ENCODE measurements at places on chromosomes 6 and 20.

- peak; percentile 69 for DNase-seq
Observed at GRCh38 chr6:110874880-110875547, 429 bp downstream of the AMD1 start.

GRCh38 chr6:77038807-77039206 lies 424.5 kb downstream of the HTR1B start:
- DNase-seq: no peak

GRCh38 chr20:10771435-10772140 lies 97.8 kb upstream of the JAG1 start:
- no peak for DNase-seq

GRCh38 chr6:150966786-150967185 lies 101.3 kb downstream of the MTHFD1L start:
- no peak for DNase-seq

DNA sequence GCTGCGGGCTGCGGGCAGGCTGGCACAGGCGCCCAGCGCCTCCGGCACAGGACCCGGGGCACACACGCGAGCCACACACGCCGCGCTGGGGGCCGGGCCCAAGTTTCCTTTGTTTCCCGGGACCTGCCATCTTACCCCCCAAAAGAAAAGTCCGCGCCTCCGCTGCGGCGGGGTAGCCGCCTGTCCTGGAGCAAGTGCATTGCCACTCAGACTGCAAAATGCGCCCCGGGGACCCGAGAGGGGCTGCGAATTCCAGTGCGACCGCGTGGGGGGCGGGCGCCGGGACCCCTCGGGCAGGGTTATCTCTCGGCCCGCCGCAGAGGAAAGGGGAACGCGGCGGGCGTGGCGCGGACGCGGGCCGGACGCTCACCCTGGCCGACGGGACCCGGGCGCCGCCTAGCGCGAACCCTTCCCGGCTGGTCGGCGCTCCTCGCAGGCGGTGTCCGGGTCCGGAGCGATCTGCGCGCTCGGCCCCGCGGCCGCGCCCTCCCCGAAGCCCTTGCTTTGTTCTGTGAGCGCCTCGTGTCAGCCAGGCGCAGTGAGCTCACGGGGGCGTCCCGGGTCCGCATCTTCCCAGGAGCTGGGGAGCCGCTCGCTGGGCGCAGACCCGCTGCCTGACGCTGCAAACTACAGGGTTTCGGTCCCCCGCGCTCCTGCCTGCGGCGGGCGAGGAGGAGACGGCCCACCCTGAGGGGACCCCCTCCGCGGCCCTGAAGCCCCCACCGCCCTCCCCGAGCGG lies 639 bp upstream of the CD24 start:
- peak; percentile 87 for DNase-seq

DNA sequence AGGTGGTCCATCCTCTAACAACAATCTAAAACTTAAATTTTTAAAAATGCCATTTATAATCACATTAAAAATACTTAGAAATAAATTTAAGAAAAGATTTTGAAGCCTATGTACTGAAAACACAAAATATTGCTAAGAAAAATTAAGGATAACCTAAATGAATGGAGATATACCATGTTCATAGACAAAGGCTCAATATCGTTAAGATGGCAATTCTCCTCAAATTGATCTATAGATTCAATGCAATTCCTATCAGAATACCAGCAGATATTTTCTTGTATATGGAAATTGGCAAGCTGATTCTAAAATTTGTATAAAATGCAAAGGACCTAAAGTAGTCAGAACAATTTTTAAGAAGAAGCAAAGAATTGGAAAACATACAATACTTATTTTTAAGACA lies 19.7 kb upstream of the UST start:
- no peak for DNase-seq

DNA sequence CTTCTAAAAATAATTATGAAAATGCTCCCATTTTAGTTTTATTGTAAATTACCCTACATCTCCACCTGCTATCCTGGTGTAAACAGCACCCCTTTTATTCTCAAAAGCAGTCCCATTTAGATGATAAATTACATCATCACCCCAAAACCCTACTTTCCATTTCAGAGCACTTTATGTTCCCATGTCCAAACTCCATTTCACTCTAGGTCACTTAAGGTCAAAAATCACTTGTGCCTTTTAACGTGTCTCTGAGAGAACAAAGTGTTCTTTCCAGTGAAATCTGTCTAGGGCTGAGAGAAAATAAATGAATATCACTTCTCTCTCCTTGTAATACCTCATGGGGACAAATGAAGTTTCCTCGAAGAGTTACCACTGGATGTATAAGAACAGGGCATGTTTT lies 157.3 kb downstream of the INSM1 start:
- no peak for DNase-seq

DNA sequence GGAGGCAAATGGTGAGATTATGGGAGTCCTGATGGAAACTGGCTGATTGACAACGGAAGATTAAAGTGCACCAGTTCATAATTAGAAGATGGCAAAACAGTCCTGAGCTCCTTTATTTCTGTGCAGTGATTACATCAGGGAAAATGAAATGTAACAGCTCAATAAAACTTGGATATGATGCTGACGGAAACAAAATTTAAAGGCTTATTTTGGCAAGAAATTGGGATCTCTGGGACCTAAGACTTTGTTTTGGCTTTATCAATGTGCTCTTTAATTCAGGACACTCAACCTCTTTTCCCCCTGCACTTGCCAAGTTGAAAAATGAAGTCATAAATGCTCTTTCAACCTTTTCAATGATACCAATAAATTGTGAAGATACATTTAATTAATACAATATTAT lies 226.8 kb downstream of the C6orf118 start:
- DNase-seq: no peak

DNA sequence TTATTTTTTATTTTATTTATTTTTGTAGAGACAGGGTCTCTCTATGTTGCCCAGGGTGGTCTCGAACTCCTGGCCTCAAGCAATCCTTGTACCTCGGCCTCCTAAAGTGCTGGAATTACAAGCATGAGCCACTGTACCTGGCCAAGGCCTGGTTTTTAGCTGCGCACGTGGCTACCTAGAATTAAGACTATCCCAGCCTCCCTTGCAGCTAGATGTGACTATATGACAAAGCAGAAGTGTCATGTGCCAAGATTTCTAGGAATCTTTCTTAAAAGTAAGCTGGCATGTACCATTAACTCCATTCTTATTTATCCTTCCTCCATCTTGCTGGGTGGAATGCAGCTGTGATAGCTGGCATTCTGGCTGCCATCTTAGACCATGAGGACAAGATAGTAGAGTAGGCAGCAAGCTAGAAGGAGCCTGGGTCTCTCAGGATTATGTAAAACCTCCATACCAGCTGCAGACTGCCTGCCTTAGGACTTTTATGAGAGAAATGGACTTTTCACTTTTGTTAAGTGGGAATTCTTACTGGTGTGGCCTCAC lies 2.1 kb upstream of the SPDEF start:
- peak; percentile 19 for DNase-seq

DNA sequence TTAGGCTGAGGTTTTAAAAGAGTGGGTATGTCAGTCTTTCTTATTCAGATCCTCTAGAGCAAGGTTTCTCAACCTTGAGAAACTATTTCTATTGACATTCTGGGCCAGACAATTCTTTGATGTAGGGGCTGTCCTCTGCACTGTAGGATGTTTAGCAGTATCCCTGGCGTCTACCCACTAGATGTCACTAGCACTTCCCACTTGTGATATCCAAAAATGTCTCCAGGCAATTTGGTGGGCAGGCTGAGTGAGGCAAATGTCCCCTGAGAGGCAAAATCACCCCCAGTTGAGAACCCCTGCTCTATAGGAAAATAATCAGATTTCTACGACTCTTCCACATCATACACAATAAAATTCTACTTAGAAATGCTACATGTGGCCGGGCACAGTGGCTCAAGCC lies 7.7 kb upstream of the ZKSCAN8 start:
- peak; percentile 71 for DNase-seq

- peak; percentile 79 for DNase-seq
Observed at GRCh38 chr20:22333885-22334545, 250.4 kb downstream of the FOXA2 start.

GRCh38 chr6:37669306-37669705 lies 28.4 kb downstream of the MDGA1 start:
- no peak for DNase-seq

GRCh38 chr6:1313384-1313766 lies 1.5 kb downstream of the FOXQ1 start:
- no peak for DNase-seq

- peak; percentile 47 for DNase-seq
Observed at GRCh38 chr6:42200035-42200434, 5.3 kb upstream of the GUCA1B start.

- DNase-seq: no peak
Observed at GRCh38 chr6:124879110-124879991, 82.9 kb upstream of the RNF217 start.

GRCh38 chr6:885051-885590 lies 192.2 kb upstream of the EXOC2 start:
- no peak for DNase-seq

GRCh38 chr20:25284131-25284601 lies 36.3 kb downstream of the PYGB start:
- DNase-seq: no peak

GRCh38 chr6:39997101-39997635 lies 62.9 kb upstream of the MOCS1 start:
- no peak for DNase-seq

DNA sequence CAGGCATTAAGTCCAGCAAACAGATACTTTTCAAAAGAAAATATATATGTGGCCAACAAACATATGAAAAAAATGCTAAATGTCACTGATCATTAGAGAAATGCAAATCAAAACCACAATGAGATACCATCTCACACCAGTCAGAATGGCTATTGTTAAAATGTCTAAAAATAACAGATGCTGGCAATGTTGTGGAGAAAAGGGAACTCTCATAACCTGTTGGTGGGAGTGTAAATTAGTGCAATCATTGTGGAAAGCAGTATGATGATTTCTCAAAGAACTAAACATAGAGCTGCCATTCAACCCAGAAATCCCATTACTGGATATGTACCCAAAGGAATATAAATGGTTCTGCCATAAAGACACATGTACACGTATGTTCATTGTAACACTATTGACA lies 20.6 kb downstream of the KCNQ5 start:
- no peak for DNase-seq

DNA sequence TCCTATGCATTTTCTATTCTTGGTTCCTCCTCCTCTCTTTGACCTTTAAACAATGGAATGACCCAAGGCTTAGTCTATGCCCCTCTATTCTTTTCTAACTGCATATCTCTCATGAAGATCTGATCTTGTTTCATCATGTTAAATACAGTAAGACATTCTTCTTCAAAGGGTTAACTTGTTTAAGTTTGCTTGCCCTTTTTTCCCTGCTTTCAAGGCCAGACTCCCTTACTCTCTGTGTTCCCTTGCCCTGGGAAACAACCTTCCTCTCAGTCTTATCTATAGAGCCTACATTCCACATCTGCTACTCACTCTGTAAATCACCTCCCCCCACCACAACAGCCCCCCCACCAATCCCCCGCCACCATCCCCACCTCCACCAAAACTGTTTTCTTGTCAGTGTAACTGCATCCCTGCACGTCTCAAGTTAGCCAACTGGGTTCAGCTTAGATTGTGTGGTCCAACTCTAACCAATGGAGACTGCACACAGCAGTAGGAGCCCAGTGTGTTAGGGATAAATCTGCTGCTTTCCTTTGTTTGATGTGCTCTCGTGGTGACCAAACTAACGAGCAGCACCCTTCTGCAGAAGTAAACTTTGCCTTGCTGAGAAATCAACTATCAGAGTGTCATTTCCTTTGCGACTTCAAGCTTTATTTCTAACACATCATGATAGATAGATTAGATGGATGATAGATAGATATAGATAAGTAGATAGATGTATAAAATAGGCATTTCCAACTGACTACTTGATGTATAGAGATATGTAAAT lies 12.6 kb downstream of the SPTLC3 start:
- no peak for DNase-seq

- DNase-seq: no peak
Observed at GRCh38 chr6:130943738-130944137, 116.5 kb downstream of the SMLR1 start.

DNA sequence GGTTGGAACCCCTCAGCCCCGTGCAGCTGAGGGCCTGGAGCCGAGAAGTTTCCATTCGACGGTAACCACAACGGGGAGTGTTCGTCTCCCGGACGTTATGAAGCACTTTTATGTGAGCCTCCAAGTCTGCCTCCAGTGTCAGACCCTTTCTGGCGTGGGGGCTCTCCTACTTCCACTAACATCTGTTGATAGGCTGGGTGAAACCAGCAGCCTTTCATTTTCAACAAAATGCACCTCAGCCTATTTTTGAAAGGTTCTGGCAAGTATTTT lies 257.4 kb downstream of the THBS2 start:
- no peak for DNase-seq

- DNase-seq: no peak
Observed at GRCh38 chr6:83822629-83823169, 30.5 kb upstream of the RIPPLY2 start.

DNA sequence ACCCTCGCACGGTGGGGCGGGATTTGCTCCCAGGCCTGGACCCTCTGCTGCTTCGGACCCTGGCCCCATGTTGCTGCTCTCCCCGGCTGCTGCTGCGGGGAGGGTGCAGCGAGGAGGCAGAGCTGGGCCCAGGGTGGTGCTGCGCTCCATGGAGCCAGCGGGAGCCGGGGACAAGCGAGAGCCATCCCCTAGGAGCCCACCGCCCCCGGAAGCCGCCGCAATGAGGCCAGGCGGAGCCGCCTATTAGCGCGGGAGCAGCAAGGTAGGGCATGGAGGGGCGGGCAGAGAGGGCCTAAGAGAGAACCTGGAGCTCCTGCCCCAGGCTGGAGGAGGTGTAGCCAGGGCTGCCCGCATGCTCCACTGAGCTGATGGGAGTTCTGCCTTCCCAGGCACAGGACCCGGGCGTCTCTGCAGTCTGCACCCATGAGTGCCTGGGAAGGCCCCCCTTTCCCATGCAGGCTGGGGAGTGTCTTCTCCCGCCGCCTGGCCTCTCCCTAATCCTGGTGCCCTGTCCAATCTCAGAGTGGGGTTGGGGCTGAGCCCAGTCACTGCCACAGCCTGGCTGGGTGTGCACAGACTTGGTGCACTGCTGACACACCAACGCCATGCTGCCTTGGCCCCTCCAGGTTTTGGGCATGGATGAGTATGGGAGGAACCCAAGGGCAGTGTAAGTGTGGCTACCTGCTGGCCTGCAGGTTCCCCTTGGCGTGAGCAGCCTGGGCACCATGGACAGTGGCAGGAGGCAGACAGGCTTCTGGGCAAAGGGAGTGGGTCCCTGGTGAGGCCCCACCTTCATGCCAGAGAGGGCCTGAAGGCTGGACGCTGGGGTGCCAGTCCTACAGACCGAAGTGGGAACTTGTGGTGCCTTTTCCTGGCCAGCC lies 360.6 kb upstream of the MAP3K7 start:
- no peak for DNase-seq

GRCh38 chr6:151524059-151524458 lies 30.2 kb downstream of the CCDC170 start:
- no peak for DNase-seq

Measured in OCI-M1 (cell line).